ENCODE measurements at places on chromosomes 11 and 22. TPM values are rescaled to one million over a fixed set of nuclear protein-coding genes. Genes with fewer than 3 reads are reported as not detected.

DNA sequence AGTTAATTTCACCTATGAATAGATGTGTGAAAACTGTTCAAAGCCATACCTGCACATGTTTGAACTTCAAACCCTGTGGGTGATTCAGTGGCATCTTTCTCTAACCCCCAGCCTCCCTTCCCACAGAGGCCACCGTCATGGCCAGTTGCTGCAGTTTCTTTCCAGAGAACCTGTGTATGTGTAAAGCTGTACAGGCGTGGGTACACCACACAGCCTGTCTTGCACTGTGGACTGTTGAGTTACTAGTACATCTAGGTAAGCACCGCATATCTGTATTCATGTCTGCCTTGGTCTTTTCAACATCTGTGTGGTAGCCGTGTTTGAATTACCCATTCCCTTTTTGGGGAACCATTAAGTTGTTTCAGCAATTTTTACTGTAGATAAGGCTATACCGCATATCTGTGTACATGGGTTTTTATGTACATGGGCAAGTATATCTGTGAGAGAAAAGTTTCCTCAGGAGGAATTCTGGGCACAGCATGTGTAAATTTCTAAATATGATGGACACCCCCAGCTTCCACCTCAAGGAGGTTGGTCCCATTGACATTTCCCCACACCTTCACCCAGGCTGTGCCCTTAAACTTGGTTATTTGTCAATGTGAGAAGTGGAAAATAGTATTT is 13.9 kb downstream of the NEAT1 start:
- peak; percentile 19 for DNase-seq

DNA sequence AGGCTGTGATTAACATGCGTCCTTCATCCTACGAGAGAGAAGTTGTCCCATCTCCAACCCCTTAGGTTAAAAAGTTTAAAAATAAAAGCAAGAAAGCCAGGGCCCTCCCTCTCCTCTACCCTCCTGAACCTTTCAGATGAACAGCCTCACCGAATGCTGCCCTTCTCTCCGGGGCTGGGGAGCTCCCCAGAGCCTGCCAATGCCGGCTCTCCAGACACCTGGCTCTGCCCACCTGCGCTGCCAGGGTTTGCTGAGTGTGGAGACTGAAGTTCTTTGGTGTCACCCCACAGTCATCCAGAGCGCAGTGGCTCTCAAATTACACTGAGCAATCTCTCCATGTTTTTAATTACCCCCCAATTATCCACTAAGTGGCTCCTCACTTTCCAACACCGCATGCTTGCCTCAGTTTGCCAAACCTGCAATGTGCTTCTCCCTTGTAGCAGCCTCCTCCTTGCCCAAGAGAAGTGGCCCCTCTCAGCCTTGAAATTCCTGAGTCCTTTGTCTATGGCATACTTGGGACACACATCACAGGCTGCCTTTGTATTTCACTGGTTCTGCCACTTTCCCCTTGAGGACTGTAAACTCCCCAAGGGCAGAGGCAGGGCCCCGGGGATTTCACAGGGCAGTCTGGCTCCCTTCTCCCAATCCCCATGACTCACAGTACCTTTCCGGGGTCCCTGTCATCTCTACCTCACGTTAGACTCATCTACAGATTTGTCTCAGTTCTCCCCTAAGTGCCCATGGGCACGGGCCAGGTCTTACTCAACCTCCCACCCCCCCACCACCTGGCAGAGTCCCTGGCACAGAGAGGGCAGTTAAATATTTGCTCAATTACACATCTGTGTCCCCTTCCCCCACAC is 2.0 kb downstream of the MYH9 start:
- DNase-seq: peak; percentile 61

GRCh38 chr11:405323-405953 is 9.4 kb downstream of the SIGIRR start:
- no peak for DNase-seq

DNA sequence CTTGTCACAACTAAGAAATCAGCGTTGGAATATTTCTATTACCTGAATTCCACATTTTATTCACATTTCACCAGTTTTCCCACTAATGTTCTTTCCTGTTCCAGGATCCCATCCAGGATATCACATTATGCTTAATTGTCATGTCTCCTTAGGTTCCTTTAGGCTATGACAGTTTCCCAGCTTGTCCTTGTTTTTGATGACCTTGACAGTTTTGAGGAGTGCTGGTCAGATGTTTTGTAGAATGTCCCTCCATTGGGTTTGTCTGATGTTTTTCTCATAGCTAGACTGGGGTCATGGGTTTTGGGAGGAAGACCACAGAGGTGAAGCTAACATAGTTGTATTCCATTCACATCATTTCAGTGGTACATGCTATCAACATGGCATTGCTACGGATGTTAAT is 80.8 kb upstream of the HEPHL1 start:
- DNase-seq: no peak

GRCh38 chr11:55707029-55707428 is 45.0 kb downstream of the OR4C6 start:
- DNase-seq: no peak

- no peak for DNase-seq
Observed at GRCh38 chr11:13269775-13270174, 7.8 kb upstream of the BMAL1 start.

GRCh38 chr22:32818446-32819115 is 17.1 kb downstream of the TIMP3 start:
- DNase-seq: no peak

GRCh38 chr11:65854852-65855837 is 2.8 kb downstream of the CFL1 start:
- peak; percentile 18 for DNase-seq

DNA sequence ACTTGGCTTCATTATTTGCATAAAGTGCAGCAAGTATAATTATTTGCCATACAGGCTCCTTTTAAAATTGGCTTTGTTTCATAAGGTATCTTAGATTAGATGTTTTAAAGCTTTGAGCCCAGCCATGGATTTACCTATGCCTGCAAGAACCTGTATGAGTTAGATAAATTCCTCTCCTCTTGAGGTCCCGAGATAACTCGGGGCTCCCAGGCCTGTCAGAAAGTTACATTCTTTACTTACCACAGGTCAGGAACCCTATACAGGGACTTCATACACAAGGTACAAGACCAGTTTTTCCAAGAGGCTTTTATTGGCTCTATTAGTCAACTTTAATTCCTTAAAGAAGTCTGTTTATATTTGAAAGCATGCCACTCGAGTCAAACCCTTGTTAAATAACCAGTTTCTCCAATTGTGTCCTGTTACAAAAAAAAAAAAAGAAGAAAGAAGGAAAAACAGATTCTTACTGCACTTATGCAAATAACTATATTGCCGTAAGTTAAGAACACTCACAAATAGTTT is 2.3 kb upstream of the C1QTNF6 start:
- DNase-seq: no peak

- no peak for DNase-seq
Observed at GRCh38 chr11:100624346-100624745, 62.7 kb upstream of the ARHGAP42 start.

DNA sequence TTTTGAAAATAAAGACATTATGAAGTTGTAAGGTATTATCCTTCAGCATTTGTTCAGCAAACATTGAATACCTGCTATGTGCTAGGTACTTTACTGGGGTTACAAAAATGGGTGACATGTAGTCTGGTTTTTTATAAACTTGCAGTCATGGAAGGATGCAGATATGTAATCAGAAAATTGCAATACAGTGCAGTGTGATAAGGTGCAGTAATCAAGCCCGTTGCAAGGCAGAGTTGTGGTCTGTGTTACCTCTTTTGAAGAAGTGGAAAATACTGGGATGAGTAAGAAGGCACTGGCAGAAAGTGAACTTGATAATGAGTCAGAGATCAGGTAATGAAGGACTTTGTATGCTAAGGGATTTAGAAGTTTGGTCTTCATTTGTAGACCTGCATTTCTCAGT is 8.1 kb downstream of the FBXO7 start:
- no peak for DNase-seq

DNA sequence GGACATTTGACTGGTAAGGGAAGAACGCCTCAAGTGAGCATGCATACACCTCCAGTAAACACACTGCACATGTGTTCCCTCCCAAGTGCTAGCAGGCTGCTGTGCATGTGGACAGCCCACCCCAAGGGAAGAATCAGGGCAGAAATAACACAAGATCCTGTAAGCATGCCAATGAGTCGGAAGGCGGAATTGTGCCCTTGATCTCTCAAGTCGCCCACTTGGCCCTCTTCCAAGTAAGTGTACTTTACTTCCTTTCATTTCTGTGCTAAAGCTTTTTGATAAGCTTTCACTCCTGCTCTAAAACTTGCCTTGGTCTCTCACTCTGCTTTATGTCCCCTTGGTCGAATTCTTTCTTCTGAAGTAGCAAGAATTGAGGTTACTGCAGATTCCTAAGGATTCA is 139.6 kb downstream of the TRPC6 start:
- peak; percentile 20 for DNase-seq

- no peak for DNase-seq
Observed at GRCh38 chr22:35950262-35950661, 78.4 kb downstream of the RBFOX2 start.

DNA sequence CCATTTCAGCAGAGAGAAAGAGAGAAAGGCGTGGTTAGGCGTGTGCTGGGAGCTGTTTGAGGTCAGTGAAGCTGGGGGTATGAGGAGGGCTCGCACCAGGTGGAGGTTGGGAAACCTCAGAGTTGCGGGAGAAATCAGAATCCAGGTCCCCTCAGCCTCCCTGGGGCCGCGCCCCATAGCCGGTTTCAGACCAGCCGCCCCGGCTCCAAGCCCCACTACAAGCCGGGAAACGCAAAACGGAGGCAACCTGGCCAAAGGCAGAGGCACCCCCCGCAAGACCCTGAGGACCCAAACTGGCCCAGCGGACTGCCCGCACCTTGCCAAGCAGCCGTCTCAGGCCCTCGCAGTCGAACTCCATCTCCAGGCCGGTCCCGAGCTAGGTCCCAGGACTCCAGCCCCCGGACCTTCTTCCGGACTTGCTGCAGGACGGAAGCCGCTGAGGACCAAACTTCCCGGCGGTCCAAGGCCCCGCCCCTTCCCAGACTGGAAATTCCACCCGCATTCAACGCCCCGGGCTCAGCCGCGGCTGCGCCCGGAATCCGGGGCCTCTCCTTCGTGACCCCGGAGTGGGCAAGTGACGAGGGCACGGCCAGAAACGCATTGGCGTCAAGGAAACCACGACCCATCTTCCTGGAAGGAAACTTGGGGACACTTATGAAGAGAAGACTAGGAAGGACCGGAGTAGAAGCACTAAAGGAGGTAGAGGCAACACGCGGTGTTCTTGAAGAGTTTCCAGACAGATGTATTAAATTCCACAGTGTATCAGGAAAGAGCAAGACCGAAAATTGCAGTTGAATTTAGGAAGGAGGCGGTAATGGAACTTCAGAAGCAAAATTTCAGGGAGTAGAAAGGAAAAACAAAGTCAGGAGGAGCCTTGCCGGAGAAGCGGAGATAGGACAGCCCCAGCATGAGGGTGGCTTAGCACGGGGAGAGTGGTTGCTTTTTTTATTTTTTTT is at the start of gene UEVLD:
TSS of gene UEVLD (minus strand) at position 438 of the 956 bp plus-strand sequence. CDS start at position 358, 80 bp downstream.
- DNase-seq: peak; percentile 91

DNA sequence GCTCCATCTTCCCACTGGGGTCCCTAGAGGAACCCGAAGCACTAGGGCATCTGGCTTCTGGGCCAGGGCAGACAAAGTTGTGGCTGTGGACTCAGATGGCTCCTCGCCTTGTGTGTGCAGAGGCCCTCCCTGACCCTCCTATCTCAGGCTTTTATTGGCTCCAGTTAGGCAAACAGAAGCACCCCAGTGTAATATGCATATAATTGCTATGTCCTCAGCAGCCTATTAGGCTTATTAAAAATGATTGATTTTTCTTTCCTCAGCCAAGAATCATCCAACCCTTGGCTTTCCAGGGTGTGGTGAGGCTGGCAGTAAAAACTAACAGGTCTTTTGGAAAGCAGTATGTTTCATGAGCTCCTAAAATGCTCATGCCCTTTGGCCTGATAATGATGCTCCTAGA is 22.3 kb downstream of the UPB1 start:
- DNase-seq: no peak

GRCh38 chr11:7671347-7672215 is 1.7 kb downstream of the CYB5R2 start:
- DNase-seq: no peak

GRCh38 chr11:2451916-2452315 is 7.1 kb downstream of the KCNQ1 start:
- no peak for DNase-seq

DNA sequence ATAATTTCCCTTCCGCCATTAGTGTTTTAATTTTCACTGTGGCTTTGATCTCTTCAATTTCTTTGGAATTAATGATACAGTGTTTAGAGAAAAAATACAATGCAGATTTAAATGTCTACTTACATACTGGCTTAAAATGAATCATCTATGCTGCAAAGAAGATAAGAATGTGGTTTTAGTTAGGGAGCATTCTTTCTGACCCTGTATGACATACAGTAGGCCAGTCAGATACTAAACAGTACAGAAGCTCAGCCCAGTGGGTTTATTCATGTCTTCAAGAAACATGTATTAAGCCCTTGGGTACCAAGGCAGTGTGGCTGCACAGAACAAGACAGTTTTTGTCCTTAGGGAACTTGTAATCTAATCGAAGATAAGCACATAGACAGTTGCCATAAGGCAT is 268.8 kb downstream of the DDX10 start:
- DNase-seq: no peak

GRCh38 chr22:37822079-37822833 is 926 bp upstream of the GALR3 start:
- no peak for DNase-seq

GRCh38 chr11:8698917-8699441 is 16.4 kb downstream of the RPL27A start:
- no peak for DNase-seq

GRCh38 chr11:33910296-33910957 is 18.6 kb upstream of the LMO2 start:
- no peak for DNase-seq

- no peak for DNase-seq
Observed at GRCh38 chr22:40463683-40464082, 93.3 kb downstream of the SGSM3 start.

GRCh38 chr11:93131709-93132108 is 66.1 kb downstream of the SLC36A4 start:
- DNase-seq: no peak

The ST14 gene
- total RNA-seq: 641 TPM

The PRDM11 gene
- 7.0 TPM for total RNA-seq

The THRSP gene
- total RNA-seq: not detected

The OSBPL5 gene
- 158 TPM for total RNA-seq

The ALDH3B1 gene
- 12.7 TPM for total RNA-seq

The HSPB2 gene
- not detected for total RNA-seq

The USP47 gene
- 57.8 TPM for total RNA-seq

The APBB1 gene
- total RNA-seq: 11.3 TPM

The LMO2 gene
- total RNA-seq: 4.0 TPM

The ME3 gene
- total RNA-seq: 99.7 TPM

The IGLL1 gene
- total RNA-seq: not detected
